ENCODE measurements at places on chromosomes 5 and 9.

DNA sequence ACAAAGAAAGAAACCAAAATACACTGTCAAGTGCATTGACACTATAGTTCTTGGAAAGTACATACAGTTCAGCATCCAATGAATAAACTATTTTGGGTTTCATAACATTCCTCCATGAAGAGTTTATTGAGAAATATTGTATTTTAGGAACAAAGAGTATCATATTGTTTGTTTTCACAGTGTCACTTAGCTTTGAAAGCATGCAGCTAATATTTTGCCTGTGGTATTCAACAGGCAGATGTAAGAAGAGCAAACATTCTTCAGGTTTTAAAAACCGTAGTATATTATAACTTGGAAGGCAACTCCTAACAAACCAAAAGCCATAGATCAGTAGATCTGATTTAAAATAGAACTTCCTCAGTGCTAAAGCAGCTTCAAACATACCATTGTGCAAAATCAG is 4.5 kb downstream of the PRELID2 start:
- DNase-seq: no peak

DNA sequence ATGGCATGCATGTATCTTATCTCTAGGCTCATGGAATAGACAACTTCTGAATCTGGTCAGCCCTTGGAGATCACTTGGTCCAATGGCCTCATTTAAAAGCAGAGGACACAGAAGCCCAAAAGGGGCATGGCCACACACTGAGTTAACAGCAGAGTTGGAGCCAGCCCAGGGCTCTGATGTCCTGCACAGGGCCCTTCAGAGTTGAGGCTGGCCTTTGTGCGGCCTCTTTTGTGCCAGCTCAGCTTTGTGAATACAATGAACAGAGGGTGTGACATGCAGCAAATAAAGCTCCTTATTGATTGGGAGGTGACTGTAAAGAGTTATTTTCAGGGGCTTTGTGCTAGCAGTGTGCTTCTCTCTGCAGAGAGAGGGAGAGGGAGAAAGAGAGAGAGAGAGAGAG is 150.1 kb upstream of the STK32A start:
- DNase-seq: no peak

- DNase-seq: no peak
These were observed 72.5 kb downstream of the PLAC8L1 start for GRCh38 chr5:146032911-146033310.

DNA sequence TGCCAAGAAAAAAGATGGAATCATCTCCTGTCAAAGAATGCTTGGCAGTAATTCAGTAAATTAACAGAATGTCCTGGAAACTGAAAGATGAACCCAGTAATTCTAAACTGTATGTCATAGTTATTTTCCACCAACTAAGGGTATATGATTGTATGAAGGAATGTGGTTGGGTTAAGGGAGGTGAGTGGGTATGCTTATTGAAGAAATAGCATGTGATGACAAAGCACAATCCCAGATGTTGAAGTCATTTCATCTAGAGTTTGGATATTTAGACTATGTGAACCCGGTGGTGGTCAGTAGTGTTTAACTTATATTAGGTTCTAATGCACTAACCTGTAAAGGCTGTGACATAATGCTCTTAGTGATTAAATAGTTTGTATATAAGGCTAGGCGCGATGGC is 87.3 kb downstream of the CDKN2A start:
- no peak for DNase-seq

DNA sequence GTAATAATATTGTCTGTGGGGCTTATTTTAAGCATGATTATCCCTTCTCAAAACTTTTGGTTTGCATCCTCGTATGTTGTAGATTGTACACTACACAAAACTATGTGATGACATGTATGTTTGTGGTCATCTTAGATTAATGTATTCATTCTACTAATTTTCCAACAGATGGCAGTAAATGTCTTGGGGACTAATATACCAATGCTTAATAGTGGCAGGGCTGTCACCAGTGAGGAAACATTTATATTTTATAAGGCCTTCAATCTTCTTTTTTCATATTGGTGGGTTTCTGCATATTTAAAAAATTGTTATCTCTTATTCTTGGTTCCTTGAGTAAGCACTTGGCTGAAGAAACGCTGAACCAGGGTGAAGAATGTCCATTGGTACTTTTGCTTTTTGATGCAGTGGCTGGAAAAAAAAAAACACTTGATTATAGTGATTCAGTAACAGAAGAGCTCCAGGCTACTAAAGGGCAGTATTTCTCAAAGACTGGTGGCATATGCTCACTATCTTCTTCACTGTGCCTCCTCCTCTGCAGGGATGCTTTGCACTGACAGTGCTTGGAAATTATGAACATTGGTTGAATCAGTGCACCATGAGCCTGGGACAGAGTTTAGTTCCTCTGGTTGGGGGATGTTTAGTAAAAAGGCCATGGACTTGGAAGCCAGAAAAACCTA is 530.3 kb downstream of the RASEF start:
- no peak for DNase-seq

GRCh38 chr5:130017173-130017572 is 112.9 kb downstream of the CHSY3 start:
- DNase-seq: no peak

GRCh38 chr9:112084334-112084733 is 90.8 kb downstream of the SUSD1 start:
- DNase-seq: no peak

- no peak for DNase-seq
These were observed 9.9 kb upstream of the NINJ1 start for GRCh38 chr9:93143830-93144530.

DNA sequence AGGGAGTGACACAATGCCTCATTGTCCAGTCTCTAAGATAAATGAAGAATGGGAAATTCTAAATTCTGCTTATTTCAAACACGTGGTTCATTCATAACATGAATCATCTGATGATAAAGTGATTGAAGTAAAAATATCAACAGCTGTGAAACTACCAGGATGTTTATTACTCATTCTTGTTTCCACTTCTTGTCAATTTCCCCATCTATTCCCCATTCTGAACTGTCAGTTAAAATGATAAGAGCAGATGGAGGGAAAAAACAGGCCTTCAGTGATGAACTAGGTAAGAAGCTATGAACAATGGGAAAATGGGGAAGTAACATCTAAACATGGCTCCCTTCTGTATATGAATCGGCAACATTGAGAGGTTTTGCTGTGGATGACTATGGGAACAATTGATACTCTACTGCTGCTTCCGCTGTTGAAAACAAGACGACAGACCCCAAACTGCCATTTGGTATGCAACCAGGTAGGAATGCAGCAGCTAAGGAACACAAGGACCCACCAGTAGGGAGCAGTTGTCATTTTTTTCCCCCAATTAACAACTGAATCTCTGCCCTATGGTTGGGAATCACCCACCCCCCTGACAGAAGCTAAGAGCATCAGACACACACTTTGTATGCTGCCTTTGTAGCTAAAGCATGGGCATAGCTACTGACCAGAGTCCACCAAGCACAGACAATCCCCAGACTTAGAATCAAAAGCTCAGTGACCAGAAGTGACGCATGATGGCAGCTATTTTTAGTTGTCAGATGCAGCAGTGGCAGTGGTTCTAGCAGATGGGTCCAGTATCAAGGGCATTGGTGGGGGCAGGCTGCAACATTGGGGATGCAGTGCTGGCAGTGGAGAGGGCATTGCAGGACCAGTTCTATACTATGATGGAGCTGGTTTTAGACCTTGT is 52.9 kb upstream of the ZNF366 start:
- DNase-seq: no peak

DNA sequence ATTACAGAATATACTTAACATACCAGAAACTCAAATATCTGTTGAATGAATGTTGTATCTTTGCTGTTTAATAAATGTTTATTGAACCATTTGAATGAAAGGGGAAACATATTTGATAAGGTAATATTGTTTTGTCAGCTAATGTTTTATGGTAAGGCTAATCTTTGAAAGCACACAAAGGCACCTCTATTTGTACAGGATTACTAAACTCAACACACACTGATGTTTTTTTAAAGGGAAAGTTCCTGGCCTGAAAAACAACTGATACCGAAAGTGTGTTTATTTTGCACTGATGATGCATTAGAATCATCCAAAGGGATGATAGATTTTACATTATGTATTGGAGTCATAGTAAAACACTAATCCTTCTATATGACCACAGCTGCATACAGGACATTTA is 82.5 kb downstream of the ADCY2 start:
- DNase-seq: no peak

DNA sequence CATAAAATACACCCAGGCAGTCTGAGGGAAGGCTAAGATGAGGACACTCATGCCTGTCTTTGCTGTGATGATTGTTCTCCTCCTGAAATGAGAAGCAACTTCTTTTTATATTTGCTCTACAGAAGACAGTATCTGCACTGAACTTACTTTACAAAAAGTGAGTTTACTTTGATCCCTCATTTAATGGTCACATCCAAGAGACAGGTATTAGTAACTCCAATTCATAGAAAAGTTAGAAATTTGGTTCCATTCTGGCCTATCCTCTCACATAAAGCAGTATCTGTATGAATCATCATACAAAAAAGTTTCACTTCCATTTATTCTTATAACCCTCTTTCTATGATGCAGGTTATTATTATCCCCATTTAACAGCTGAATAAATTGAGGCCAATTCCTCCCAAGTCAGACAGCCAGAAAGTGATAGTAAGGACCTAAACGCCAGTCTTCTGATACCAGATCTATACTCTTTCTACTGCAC is 15.2 kb downstream of the TSTD2 start:
- DNase-seq: no peak

- DNase-seq: no peak
These were observed 1216.3 kb upstream of the ACO1 start for GRCh38 chr9:31168161-31168560.

GRCh38 chr9:109319626-109320241 is 1.1 kb downstream of the EPB41L4B start:
- no peak for DNase-seq

DNA sequence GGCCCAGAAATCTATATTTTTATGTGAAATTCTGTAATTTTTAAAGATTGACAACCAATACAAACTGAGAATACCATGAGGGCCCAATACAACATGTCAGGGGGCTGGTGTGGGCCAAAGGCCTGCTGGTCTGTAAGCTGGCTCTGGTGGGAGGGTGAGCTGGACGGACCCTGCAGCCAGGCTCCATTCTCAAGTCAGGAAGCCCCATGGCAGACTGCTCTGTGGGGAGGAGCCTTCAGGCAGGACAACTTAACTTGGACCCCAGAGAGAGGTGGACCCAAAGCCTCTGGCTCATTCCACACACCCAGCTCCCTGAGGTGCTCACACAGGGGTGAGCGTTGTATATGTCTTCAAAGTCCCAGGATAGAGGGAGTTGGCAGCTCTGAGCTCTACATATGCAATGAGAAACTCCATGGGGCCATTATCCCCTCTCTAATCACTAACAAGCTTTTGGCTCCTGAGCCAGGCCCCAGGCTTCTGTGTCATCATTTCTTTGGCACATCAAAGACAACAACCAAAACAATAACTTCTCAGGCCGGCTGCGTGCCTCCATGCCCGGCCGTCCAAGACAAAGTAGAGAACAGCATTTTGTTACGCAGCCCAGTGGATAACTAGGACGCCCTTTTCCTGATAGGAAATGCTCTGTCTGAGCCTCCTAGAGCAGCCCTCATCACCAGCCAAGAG is 6.4 kb downstream of the SEPTIN8 start:
- DNase-seq: no peak

- no peak for DNase-seq
These were observed 371.8 kb upstream of the PTGER4 start for GRCh38 chr5:40307920-40308319.

DNA sequence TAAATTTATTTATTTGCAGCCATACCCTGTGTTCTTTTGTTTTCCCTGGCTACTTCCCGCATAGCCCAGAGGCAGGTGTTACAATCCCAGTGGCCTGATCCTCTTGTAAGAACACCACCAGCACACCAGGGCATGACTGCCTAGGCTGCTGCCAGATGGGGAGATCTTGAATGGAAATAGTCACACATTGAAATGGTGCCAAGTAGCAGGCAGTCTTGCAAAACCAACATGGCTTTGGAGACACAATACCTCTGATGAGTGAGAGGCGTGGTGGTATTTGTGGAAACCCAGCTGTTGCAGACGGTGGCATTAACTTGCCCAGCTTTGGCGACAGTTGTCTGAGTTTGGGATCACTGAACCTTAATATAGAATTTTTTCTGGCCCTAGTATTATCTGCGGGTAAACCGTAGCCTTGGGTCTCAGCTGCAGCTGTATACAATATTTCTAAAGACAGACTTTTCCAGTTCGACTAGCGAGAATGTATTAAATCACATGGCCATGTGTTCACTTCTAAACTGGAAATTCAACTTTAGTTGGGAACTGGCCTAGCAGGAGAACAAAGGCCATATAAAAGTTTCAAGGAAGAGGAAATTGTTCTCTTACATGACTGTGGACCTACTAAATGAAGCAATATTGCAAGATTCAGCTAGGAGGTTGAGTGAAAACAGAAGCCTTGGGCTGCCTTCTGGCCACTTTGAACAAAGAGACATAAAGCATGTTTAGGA is 277.0 kb downstream of the SMARCA2 start:
- no peak for DNase-seq

DNA sequence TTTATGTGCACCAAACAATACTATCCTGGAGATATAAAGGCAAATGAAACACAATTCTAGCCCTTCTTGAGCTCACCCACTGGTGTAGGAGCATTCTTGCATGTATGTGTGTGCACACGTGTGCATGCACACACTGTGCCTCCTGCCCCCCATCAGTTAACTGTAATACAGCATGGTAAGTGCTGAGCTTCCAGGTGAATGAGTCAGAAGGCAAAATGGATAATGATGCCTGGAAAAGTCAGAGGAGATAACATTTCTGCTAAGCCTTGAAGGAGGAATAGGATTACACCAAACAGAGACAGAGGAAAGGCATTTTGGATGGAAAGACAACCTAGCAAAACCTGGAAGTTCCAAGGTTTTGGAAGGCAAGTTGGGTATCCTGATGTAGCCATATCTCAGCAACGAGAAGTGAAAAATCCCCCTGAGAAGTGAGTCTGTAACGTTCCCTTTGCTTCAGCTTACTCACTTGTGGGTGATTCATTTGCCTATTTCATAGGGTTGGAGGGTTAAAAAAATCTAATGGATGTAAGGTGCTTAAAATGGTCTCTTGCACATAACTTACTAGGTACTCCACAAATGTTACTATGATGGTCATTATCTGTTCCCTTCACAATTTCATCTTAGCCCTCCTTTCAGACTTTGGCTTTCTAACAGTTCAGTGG is 101.4 kb upstream of the STC2 start:
- no peak for DNase-seq

- no peak for DNase-seq
These were observed 287.7 kb upstream of the EFNA5 start for GRCh38 chr5:107958432-107958831.

- no peak for DNase-seq
These were observed 151.5 kb downstream of the RGS3 start for GRCh38 chr9:113614843-113615648.
